ENCODE measurements at places on chromosomes 6 and 20.

DNA sequence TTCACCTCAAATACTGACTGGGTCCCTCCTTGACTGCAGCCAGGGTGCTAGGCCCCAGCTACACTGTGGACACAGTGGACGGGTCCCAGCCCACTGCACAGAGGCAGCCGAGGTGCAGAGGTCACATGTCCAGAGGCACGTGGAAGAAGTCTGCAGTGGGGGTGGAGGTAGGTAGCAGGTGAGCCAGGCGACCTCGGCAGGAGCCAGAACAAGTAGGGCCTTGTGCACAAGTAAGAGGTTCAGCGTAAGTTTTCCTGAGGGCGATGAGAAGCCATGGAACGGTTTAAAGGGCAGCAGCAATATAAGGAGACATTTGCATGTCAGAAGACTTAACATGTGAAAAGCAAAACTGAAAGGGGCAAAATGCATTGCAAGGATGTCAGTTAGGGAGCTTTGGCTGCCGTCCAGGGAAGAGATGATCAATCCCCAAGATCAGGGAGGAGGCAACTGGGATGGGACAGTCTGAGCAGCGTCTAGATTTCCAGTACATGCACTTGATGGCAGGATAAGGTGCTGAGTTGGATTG is 49.7 kb upstream of the SNX9 start:
- DNase-seq: no peak

DNA sequence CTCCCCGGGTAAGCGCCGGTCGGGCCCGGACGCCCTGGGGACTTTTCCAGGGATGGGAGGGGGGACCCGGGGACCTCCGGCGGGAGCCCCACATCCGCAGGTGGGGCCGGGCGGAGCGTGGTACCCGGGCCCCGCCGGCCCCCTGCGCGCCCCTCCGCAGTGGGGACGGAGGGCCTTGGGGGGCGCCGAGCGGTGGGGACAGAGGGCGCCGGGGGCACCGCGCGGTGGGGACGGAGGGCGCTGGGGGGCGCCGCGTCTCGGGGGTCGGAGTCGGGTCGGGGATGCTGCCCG is 270 bp downstream of the PLEKHG1 start:
- no peak for DNase-seq

GRCh38 chr20:45402946-45403345 is 5.1 kb upstream of the DBNDD2 start:
- DNase-seq: no peak

- no peak for DNase-seq
Measured at GRCh38 chr6:87675004-87675681, 26.9 kb downstream of the AKIRIN2 start.

DNA sequence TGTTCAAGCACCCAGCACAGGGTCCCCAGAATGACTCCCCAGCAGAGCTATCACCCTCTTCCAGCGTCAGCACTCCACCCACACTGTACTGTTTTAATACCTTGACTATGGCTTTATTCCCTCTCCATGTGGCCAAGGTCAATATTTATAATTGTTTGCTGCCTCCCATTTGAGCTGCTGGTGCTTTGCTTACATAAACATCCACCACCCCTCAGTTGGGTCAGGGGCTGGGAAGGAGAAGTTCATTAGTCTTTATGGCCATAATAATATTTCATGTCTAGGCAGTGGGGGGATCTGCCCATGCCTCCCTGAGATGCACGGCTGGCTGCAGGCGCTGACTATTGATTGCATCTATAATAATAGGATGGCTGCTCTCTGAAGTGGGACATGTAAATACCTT is 41.8 kb upstream of the SAYSD1 start:
- DNase-seq: no peak

DNA sequence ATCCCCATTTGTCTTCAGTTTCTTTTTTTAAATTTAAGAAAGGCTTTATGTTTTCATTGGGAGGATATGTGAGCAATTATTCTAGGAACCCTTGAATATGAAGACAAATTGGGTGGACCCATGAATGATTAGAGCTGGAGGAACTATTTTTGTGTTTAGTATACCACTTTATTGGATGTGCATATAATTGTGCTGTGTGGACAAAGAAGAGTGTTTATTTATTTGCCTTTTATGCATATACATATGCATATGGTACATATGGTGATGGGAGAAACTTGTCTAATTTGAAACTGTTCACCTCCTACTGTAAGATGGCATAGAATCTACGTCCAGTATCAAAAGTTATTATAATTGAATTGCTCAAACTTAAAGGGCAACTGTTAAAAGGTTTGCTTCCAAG is 94.8 kb upstream of the CENPW start:
- DNase-seq: no peak

DNA sequence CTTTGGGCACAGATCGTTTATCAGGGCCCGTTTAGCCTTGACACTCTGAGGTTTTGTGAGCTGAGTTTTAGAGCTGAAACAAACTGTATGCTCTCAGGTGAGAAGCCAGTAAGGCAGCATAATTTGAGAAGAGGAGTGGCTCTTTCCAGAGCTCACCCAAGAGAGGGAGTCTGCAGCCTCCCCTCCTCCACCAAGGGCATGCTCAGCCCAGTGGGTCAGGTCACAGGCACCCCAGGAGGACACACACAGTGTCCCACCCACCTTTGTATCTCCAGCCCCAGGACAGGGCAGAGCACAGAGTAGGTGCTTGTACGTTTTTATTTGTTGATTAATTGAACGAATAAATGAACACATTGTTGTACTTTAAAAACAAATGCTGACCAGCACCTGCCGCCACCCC is 3.4 kb downstream of the TSPO2 start:
- no peak for DNase-seq

All from fibroblast of skin of abdomen (primary cell).